Anterior cingulate cortex (tissue), 58 donors: ENCODE measurements at places on chromosomes 12 and 14.

DNA sequence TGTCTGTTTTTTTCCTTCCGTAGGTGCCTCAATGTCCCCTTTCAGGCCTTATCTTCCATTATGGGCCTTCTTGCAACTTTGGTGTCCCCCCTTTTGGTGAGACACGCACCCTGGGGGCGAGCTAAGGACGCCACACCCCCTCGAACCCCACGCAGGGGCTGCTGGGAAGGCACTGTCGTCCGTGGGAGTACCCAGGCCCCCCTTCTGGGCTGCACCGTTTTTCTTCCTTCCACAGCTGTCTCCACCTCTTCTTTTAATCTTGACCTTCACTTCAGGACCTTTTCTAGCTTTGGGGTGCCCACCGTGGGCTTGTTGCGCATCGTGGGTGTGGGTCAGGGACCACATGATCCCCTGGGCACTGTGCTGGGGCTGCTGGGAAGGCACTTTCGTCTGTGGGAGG is 271.8 kb downstream of the ALG10 start:
- no peak for DNase-seq

GRCh38 chr12:110245369-110245772 is 35.7 kb upstream of the ATP2A2 start:
- no peak for DNase-seq

DNA sequence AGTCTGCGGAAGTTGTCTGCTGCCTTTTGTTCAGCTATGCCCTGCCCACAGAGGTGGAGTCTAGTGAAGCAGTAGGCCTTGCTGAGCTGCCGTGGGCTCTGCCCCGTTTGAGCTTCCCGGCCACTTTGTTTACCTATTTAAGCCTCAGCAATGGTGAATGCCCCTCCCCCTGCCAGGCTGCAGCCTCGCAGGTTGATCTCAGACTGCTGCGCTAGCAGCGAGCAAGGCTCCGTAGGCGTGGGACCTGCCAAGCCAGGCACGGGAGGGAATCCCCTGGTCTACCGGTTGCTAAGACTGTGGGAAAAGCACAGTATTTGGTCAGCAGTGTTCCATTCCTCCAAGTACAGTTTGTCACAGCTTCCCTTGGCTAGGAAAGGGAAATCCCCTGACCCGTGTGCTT is 143.6 kb downstream of the DYRK2 start:
- no peak for DNase-seq

GRCh38 chr14:87955501-87955900 is 37.5 kb downstream of the GALC start:
- no peak for DNase-seq

GRCh38 chr14:50615552-50615951 is 52.6 kb downstream of the SAV1 start:
- peak; percentile 11 for DNase-seq

DNA sequence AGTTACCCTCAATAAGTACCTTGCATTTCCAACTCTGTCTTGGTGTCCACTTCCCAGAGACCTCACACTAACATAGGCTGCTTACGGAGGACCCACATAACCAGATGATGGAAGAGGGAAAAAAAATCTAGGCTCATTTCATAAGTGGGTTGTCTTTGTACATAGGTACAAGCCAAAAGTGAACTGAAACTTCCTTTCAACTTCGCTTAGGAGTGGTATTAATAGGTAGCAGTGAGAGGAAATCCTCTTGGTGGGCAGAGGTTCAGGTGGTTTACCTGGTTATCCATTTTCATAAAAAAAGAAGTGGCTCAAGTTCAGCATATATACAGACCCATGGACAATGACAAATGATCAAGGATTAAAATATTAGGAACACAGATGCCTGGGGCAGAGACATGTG is 35.8 kb upstream of the RNU6-7 start:
- no peak for DNase-seq

DNA sequence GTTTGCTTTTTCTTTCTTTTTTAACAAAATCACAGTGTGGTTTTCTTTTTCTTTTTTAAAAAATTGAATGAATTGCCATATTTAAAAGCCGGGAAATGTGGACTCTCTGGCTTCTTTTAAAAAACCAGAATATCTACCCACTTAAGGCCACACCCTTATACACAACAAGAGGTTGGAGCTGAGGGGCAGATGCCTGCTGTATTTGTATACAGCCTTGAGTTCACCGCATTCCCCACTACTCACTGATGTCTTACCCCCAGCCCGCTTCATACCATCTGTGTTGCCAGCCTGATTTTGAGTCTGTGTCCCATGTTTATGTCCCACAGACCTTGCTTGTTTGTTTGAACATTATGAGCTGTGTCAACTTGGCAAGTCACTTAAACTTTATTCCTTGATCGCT is 14.3 kb downstream of the JDP2 start:
- no peak for DNase-seq

- no peak for DNase-seq
Observed at GRCh38 chr12:105598031-105598430, 267.5 kb downstream of the C12orf75 start.

DNA sequence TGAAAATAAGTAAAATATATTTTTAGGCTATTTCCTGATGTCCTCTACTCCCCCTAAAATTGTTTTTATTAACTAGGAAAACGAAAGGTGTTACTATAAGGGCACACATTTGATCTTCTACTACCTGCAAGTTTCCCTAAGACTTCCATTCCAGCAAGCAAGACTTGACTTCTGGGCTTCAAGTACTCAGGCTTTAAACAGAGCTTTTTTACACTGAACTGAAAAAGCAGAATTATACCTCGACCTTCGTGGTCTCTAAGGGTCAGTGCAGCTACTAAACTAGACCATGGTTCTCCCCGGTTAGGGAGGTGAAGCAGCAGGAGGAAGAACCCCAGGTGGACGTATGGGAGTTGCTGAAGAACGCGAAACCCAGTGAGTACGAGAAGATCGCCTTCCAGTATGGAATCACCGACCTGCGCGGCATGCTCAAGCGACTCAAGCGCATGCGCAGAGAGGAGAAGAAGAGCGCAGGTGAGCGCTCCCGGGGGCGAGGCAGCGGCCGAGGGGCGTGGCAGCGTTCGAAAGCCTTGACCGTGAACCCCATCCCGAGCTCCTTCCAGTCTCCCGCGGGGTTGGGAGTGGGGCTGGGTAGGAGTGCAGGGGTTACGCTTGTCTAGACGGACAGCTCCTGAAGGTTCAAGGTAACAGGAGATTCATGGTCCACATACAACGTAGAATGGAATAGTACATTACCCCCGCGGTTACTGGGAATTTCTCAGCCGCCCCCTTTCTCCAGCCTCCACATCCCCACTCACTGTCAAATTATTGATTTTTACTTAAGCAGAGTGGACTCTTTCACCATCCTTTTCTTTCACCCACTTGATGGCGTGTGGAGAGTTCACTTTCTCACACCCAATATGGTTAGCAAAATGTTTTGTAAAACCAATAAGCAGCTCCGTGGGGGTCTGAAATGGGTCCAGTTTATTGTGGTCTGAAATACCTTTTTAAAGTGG is 47.6 kb downstream of the MYBPC1 start:
- no peak for DNase-seq

DNA sequence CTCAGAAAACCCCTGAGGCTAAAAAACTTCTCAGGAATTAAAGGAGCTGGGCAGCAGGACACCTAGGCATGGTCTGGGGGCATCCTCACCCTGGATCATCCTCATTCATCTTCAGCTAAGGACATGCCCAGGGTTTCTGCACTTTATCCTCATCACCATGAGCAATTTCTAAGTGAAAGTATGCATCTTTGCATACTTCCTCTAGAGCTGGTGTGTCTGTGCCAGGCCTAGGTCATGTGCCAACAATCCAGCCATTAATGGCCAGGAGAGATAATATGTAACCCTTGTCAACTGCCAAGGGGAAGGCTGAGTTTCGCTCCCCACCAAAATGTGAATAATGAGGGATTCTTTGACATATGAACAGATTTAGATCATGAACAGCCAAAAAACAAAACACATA is 160.5 kb downstream of the KITLG start:
- no peak for DNase-seq

DNA sequence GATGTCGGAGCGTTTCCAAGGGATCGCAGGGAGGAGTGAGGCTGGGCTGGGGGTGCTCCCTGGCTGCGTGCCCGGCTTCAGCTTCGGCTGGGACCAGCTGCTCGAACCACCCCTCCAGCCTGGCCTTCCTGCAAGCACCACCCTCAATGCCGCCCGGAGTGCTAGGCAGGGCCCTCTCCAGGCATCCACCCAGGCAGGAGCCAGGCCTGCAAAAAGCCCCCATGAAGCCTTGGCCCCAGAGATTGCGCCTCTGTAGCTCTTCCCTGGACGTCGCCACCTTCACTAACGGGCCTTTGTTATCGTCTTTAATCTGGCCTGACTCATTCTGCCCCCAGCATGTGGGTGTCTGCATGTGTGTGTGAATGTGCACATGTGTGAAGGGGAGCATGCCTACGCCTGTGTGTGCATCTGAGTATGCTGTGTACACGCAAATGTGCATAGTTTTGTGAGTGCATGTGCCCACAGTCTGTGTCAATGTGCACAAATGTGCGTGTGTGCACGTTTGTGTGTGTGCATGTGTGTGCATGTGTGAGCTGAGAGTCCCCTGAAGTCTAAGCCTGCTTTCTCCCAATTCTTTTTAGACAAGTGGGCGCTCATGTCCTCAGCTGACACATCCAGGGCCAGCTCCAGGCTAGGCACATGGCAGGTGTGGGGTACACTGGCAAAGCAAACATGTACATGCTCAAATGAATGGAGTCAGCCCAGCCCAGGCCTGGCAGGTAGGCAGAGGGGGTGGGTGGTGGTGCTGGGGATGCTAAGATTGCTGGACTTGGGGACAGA is 195.4 kb upstream of the C14orf180 start:
- DNase-seq: no peak

- DNase-seq: no peak
Observed at GRCh38 chr12:26572137-26572536, 260.9 kb downstream of the ITPR2 start.

GRCh38 chr12:94384030-94384429 is 75.6 kb downstream of the CEP83 start:
- no peak for DNase-seq

GRCh38 chr14:31229009-31229408 is 21.4 kb upstream of the HECTD1 start:
- no peak for DNase-seq

DNA sequence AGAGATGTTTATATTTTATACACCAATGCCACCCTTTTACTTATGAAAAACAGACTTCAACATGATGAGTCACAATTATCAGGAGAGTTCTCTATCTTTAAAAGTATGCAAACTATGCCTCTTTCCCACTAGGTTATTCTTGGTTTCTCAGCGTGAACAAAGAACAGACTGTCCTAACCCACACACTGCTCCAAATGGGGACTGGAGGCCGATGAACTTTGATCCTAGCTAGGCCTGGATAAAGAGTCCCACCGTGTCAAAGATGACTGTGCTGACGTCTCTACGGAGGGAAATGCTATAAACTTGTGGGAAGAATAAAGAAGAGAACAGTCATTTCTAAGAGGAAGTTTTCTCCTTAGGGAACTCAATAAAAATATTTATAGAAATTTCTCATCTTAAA is 160.1 kb downstream of the EPS8 start:
- DNase-seq: no peak

- DNase-seq: no peak
Observed at GRCh38 chr12:59946635-59947034, 350.8 kb downstream of the SLC16A7 start.

DNA sequence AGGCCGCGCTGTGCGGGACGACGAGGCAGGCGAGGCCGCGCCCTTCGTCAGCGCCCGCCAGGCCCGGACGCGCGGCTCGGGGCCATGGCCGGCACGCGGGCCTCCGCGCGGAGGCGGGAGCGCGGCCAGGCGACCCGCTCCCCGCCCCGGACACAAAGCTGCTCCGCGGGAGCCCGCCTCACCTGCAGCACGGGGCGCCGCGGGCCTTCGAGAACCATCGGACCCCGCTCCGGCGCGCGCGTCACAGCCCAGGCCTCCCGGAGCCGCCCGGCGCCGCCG is 342 bp downstream of the DICER1 start:
- DNase-seq: no peak

GRCh38 chr12:6850796-6851152 is 312 bp downstream of the CDCA3 start:
- no peak for DNase-seq

DNA sequence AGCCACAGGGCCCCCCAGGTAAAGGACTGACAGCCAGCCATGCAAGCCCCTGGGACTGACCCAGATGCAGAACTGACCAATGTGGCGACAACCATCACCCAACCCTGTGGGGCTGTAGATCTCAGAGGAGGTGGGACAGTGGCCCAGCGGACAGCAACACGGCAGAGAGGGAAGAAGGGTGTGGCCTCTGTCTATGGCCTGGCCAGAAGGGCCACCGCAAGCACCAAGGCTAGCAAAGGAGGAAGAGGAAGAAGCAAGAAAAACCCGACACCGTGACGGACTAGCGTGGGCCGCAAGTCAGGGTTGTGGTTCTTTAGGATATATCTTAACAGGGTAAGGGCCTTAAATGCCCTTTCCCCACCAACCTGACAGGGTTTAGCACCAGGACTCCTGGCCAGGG is 71.2 kb downstream of the ITPK1 start:
- no peak for DNase-seq

GRCh38 chr14:55756078-55756477 is 176.1 kb downstream of the KTN1 start:
- DNase-seq: no peak

GRCh38 chr14:87503711-87504110 is 489.3 kb downstream of the GALC start:
- DNase-seq: no peak

DNA sequence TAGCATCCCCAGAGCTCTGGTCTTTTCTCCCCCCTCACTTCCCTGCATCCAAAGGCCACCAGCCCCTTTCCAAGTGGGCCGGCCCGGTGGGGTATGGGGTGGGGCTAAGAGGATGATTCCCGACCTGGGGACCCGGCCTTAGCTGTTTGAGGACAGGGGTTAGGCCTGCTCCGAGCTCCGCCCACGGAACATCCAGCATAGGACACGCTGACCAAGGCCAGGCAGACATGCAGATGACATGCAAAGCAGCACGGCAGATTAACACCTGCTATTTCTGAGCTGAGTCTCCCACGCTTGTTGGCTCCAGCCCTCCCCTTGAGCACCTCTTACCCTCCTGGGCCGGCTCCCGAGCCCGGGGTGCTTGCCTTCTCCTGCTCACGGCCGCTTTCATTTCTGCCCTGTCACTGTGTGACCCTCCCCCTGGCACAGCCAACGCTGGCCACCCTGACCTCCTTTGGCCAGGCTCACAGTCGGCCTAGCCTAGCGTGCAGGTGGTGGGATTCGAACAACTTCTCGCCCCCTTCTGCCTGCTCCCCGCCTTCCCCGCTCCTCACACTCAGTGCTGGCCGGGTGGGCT is 40.2 kb downstream of the TEAD4 start:
- no peak for DNase-seq

- DNase-seq: no peak
Observed at GRCh38 chr12:55693323-55694187, 14.1 kb downstream of the ITGA7 start.

DNA sequence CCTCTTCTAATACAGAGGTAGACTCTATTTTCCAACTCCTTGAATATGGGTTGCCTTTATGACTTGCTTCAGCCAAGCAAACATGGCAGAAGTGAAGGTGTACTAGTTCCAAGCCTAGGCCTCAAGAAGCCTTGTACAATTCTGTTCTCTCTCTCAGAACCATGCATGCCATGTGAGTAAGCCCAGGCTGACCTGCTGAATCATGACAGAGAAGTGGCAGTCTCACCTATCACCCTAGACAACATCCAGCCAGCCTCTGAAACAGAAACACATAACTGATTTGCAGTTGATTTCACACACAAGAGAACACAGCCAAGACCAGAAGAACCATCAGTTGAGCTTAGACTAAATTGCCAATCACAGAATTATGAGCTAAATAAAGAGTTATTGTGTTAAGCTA is 157.2 kb downstream of the GARIN6 start:
- no peak for DNase-seq
